Neural crest cell (in vitro differentiated cells): ENCODE measurements at places on chromosomes 1 and 21. TPM values are rescaled to one million over a fixed set of nuclear protein-coding genes. Genes with fewer than 3 reads are reported as not detected.

GRCh38 chr1:58722967-58723366, 23.1 kb upstream of the MYSM1 start:
- no peak for DNase-seq

The CLEC20A gene
- not detected in 2 replicates for total RNA-seq

GRCh38 chr1:159185121-159185520, 13.7 kb downstream of the CADM3 start:
- no peak for DNase-seq

GRCh38 chr1:192809307-192810252, 741 bp downstream of the RGS2 start:
- peak; percentile 28 for DNase-seq

DNA sequence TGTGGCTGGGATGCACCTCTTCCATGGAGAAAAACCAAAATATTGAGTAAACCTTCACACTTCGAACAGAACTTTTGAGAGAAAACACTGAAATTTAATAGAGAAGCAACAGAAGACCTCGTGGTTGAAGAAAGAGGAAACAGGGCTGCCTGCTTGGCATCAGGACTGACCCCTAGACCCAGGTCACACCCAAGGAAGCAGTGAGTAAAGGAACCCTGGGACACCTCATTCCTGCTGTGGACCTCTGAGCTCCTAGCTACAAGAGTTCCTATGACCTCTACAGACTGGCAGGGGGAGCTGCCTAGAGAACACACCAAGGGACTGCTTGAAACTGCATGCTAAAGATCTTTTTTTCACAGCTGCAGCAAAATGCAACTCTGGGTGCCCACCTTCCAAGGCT, 67.8 kb downstream of the FASLG start:
- no peak for DNase-seq

The UBASH3A gene
- not detected in 2 replicates for total RNA-seq

DNA sequence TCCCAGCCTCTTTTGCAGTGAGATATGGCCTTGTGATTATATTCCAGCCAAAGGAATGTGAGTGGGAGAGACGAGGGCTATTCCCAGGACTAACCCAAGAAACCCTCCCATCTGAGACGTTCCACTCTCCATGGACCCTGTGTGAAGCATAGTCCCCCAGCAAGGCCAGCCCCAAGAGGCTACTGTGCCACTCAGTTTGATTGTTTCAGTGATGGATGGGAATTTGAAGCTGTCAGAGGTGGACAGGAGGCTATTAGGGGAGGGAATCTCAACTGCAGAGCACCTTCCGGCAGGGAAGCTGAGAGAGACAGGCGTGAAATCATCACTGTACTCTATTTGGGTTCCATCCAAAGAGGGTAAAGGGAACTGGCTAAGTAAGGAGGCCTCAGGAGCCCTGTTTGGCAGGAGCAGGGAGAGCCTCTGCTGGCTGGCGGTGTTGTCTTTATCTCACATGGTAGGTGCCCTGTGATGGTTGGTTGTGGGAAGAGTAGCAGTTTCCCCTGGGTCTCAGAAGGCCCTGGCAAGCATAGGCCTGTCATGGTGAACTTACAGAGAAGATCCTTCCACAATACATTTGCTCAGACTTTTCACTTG, 3.4 kb upstream of the TEX35 start:
- no peak for DNase-seq

- DNase-seq: no peak
These were observed 33.8 kb upstream of the TSPAN2 start for GRCh38 chr1:115123116-115123515.

The C1orf74 gene
- 2.7 and 3.2 TPM in 2 replicates for total RNA-seq

DNA sequence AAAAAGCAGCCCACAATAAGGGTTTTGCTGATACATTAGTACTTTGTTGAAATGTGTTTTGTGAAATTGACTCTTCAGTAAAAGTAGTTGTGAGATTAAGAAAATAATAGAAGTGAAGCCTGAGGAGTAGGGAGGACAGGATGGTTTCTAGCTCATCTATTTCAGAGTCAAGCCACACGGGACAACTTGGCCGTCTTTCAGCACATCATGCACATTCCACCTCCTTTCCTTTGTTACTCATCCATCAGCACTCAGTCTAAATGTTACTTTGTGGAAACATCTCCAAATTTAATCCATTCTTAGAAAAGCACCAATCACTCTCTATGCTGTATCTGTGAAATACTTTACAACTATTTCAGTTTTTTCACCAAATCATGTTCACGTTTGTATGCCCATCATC, 223.3 kb downstream of the FGGY start:
- DNase-seq: no peak

DNA sequence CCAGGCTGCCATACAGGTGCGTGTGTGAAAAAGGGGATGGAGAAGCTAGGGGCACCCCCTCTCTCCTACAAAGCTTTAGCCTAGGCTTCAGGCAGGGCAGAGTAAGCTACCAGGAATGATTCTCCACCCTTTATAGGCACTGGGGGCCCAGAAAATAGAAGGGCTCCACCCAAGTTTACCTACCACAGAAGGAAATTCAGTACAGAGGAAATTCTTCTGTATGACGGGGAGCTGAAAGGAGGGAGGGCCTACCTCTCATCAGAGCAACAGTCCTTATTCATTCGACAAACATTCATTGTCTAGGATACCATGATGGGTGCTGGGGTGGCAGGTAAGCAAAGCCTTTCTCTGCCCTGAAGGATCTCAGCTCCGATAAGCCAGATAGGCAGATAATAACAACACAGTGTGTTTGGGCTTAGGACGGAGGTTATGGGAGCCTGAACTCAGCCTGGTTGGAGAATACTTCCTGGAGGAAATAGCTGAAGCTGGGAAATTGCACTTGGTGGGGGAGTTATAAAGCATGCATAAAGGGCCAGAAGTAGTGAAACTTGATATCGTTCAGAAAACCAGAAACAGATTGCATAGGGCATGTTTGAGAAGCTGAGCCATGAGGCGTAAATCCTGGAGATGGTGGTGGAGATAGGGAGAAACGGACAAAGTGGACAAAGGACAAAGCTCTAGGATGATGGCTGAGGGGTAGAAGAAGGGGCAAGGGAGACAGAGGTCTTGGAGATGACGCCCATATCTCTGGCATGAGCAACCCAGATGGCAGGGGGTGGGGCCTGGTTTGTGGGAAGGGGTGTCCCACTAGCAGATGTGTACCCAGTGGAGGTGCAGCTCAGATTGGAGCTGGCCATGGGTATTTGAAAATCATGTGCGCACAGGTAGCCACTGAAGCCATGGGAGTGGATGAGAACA, 5.3 kb upstream of the P3R3URF start:
- DNase-seq: no peak

DNA sequence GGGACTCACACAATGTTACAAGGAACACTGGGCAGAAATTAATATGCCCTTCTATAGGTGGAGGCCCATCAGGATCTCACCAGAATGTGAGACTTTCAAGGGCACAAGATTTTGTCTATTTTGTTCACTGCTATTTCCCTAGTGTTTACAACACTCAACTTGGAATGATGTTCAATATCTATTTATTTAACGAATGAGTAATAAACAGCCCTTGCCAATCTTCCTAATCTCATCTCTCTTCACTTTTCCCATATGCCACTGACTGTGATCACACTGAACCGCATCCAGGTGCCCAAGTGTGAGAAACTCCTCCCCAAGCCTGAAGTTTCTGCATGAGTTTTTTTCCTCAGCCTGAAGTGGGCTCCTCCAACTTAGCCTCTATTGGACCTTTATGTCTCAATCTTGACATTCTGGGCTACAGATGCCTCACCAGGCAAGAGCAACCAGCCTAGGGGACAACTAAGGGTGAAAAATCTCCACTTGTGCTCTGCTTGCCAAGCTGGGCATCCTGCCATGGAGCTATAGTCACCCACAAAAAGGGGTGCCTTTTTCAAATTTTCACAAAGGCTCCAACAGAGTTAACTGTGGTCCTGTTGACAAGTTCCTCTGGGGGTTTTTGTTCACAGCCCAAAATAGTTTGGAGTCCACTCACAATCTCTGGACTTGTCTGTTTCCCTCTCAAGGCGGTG, 105.6 kb downstream of the PLPP3 start:
- no peak for DNase-seq

GRCh38 chr1:183817576-183818288, 12.8 kb downstream of the RGL1 start:
- DNase-seq: no peak

- DNase-seq: no peak
These were observed 60.1 kb upstream of the SMYD2 start for GRCh38 chr1:214220891-214221290.

The NCF2 gene
- total RNA-seq: not detected in 2 replicates

DNA sequence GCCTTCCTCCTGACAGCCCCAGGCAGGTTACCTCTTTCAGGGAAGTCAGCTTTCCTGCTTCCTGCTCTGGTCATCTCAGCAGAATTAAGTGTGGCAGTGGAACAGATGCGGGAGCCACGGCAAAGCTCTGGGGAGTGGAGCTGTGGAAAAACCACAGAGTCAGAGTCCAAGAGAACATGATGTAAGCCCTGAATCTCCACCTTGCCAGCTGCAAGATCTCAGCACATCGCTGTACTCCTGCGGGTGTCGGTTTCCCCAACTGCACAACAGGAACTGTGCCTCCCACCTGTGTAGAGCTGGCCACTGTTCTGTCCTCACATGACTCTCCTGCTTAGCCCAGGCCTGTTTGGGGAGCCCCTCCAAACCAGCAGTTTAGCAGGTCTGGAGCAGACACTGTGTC, 123.7 kb downstream of the MATN1 start:
- no peak for DNase-seq

The CFHR5 gene
- not detected in 2 replicates for total RNA-seq
